ENCODE measurements at places on chromosomes 11 and 22.

DNA sequence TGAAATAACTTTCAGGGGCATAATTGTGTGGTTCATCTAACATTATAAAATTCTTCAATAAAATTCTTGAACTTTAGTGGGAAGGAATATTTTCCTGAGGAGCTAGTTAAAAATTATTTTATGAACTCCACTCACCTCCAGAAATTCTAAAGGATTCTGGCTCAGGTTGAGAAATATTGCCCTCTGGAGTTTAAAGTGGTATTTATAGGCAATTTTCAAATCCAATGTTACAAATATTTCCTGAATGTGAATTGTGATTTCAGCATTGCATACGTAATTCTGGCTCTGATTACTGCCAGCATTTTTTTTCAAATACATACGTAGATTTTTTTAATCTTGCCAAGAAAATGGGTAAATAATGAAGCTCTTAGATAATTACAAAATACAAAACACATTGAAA is 598.2 kb upstream of the ANO3 start:
- no peak for DNase-seq

DNA sequence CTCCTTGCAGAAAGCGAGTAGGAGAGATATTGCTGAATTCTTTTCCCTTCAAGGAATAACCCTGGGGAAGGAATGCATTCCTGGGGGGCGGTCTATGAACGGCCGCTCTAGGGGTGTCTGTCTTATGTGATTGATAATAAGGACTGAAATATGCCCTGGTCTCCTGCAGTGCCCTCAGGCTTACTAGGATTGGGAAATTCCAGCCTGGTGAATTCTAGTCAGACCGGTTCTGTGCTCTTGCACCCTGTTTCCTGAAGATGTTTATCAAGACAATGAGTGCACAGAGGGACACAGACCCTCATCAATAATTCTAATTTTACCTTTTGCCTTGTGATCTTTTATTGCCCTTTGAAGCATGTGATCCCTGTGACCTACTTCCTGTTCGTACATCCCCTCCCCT is 140.7 kb downstream of the LUZP2 start:
- no peak for DNase-seq

DNA sequence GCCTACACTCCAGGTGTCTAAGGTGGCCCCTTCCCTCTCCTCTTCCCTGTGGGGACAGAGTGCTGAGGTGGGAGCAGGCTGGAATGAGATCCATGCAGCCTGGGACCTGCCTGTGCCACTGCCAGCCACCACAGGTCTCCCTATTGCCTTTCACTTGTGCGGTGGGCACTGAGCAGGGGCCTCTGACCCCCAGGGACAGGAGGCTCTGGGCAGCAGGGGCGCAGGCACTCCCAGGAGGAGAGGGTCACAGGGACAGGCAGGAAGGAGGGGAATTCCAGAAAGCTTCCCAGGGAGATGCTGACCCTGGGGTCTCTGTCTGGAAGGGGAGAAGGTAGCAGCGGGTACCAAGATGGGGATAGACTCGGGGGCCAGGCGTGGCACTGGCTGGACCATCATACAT is 228.5 kb upstream of the B3GAT1 start:
- no peak for DNase-seq

- DNase-seq: no peak
Measured at GRCh38 chr11:106238704-106239360, 161.4 kb downstream of the AASDHPPT start.

GRCh38 chr11:70225681-70226177 is 22.6 kb downstream of the FADD start:
- DNase-seq: no peak

All from GF-D8 (cell line).